Stimulated activated CD8-positive, alpha-beta memory T cell treated with anti-CD3 and anti-CD28 coated beads, Interleukin-15, amount 100 ng/mL, for 24 hours (primary cell): ENCODE measurements at places on chromosomes 2 and 18.

GRCh38 chr2:233976087-233976486 is 58.9 kb downstream of the TRPM8 start:
- no peak for DNase-seq

GRCh38 chr18:48863432-48864065 is 87.2 kb downstream of the SMAD7 start:
- DNase-seq: no peak

- DNase-seq: no peak
Observed at GRCh38 chr18:3869848-3870247, 419.9 kb downstream of the TGIF1 start.

- no peak for DNase-seq
Observed at GRCh38 chr2:160751021-160751420, 257.4 kb upstream of the RBMS1 start.

DNA sequence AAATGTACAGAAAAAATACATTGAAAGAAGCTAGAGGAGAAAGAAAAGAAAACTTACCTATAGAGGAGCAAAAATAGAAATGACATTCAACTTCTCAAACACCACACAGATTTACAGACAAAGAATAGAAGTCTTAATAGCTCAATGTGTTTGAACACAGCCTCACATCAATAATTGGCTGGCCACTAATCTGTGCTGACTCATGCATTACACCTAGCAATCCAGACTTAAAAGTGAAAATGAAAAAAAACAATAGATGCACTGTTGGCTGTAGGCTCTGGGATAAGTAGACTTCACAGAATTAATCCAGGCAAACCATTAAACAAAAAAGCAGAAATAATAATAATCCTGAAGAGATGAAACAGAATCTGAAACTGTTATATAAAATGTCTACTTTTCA is 961.3 kb upstream of the CELF4 start:
- no peak for DNase-seq

GRCh38 chr2:2108756-2109155 is 222.3 kb downstream of the MYT1L start:
- DNase-seq: no peak

DNA sequence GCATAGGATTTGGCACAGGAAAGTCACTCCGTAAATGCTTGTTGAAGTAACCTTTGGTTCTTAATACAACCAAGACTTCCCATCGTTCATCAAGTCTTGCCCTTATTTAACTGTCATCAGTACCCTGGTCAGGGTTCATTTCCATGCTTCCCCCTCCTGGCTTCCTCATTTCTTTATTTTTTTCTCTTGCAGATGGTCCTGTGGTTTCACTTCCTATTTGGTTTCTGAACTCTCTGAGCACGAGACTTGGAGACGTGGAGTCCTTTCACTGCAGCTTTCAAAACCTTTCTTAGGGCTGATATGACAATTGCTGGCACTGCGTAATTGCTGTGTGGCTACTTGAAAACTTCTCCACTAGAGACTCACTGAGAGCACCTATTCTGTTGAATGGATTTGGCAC is 59.9 kb upstream of the PID1 start:
- DNase-seq: no peak

- no peak for DNase-seq
Observed at GRCh38 chr2:211085056-211085680, 528.8 kb downstream of the CPS1 start.

- no peak for DNase-seq
Observed at GRCh38 chr2:140013545-140014203, 1233.5 kb upstream of the NXPH2 start.

GRCh38 chr2:150325656-150326314 is 161.7 kb downstream of the RND3 start:
- DNase-seq: no peak

DNA sequence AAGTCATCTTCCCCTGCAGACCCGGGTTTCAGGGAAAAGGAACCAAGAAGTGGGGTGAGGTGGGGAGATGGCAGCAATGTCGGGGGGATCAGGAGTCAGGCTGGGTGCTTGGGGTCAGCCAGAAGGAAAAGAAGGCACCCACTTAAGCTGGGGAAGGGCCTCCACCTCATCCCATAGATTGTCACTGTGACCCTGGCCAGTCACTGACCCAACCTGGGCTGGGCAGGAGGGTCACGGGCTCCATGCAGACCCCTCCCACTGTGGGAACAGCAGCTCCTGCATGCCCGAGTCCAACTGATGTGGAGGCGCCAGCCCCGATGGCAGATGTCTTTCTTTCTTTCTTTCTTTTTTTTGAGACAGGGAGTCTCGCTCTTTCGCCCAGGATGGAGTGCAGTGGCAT is 53.6 kb upstream of the HAAO start:
- no peak for DNase-seq

GRCh38 chr2:43131051-43131889 is 95.1 kb downstream of the ZFP36L2 start:
- no peak for DNase-seq

GRCh38 chr2:25618676-25619075 is 54.7 kb downstream of the DTNB start:
- no peak for DNase-seq

DNA sequence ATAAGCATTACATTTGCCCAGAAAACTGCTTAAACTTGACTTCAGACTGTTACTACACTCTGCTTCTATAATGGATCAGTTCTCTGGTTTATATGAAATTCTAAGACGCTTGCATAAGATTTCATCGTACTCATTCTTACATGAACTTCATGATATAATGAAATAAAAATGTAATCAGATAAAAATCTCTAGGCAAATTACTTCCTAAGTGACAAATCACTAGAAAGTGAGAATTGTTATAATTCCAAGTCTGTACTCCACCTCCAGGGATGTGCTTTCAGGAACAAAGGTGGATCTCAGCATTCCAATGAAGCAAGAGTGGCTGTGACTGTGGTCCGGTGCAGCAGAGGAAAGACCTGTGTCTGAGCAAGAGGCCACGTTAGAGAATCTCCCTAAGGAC is 226.2 kb downstream of the PIEZO2 start:
- no peak for DNase-seq

DNA sequence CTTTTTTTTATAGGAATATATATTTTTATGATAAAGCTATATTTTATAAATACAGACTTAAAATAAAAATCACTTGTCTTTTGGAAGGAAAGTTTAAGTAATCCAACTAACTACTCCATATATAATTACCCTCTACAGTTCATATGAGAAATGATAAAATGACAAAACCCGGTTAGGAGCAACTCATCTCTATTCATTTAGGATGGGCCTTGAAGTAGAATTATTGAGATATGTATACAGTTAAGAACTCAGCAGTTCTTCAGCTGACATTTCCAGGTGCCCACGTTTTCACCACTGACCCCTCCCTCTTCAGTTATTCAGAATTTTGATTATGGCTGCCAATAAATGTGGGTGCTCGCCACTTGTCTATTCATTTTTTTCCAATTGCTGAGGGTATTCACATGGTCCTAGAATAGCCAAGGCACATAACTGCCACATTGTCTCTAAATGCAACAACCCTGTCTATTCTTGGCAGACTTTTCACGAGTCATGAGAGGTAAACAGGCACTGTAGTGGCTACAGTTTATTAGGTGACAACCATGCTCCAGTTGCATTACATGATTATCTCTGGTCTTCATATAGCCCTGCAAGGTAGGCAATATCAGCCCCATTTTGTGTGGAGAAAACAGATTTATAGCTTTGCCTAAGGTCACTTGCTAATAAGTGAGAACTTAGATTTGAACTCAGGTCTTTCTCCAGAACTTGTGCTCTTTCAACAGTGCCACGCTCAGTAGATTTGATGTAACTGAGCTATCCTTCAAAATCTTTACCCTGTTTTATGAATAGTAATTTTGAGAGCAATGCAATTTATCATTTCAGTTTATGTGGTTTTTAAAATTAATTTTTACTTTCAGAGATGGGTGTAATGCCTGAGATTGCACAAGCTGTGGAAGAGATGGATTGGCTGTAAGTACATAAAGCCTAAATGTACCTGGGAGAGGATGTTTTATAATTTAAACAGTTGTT is 2.9 kb downstream of the DDX1 start:
- no peak for DNase-seq

DNA sequence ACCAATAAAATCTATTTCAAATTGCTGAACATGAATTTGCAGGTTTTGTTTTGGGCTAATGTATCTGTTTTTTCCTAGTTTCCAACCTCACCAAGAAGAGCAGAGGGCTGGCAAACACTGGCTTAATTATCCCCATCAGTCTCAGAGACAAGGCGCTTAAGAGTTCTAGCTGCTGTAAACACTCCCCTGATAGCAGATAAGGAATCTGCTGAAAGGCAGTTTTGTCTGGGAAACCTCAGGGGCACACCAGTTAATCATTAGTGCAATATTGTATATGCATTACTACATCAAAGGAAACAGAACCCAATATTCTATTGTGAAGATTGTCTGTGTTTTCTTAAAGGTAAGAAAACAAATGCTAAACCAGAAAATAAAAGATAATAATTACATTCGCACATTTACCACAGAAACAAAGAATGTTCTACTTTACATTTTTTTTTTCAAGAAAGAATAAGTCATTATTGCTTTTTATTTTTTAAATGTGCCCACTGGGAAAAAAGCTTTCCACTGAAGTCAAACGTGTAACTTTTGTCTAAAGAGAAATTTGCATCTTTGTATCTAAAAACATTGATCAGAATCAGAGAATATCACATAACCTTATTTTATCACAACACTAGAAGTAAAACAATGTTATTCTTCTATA is 179.1 kb downstream of the ERBB4 start:
- DNase-seq: no peak

- no peak for DNase-seq
Observed at GRCh38 chr2:237355701-237356100, 58.3 kb downstream of the COL6A3 start.
